Heart right ventricle (tissue), 16 donors: ENCODE measurements at places on chromosomes 6 and 20. TPM values are rescaled to one million over a fixed set of nuclear protein-coding genes. Genes with fewer than 3 reads are reported as not detected.

Gene HLA-DPB1
- 18.7 TPM for polyA plus RNA-seq

Gene SIRPD
- polyA plus RNA-seq = 0.17 TPM

Gene DEK
- 23.0 TPM for polyA plus RNA-seq

Gene JPH2
- 61.9 TPM for polyA plus RNA-seq

Gene C6orf58
- not detected for polyA plus RNA-seq

Gene ENPP4
- 16.3 TPM for polyA plus RNA-seq

Gene RIN2
- polyA plus RNA-seq = 22.3 TPM

Gene CPXM1
- polyA plus RNA-seq = 1.2 TPM

Gene TCF15
- 12.8 TPM for polyA plus RNA-seq

Gene SCAF8
- polyA plus RNA-seq = 13.6 TPM

Gene RCAN2
- 85.4 TPM for polyA plus RNA-seq

Gene GUCA1A
- polyA plus RNA-seq = not detected

Gene ARMH2
- not detected for polyA plus RNA-seq

Gene PPP1R3G
- polyA plus RNA-seq = 3.8 TPM
